ENCODE measurements at places on chromosomes 5 and 9.
A peak's percentile ranks its signal among the peaks of the same experiment; 100 is the strongest.

DNA sequence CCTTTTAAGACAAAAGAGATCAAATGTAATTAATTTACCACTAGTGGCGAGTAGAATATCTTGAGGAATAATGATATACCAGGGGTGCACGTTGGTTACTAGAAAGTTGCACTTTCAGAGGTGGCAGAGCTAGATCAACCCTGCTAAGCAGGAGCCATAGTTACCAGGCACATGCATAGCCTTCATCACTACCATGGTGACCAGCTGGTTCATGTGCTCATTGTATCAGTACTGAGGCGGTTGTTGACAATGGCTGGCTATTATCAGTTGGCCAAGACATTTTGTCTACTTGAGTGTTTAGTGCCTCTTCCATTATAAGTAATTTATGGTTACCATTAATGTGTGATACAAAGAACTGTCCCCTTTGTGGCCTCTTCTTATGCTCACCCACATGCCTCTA, 201.2 kb downstream of the FGF10 start:
- no peak for DNase-seq

DNA sequence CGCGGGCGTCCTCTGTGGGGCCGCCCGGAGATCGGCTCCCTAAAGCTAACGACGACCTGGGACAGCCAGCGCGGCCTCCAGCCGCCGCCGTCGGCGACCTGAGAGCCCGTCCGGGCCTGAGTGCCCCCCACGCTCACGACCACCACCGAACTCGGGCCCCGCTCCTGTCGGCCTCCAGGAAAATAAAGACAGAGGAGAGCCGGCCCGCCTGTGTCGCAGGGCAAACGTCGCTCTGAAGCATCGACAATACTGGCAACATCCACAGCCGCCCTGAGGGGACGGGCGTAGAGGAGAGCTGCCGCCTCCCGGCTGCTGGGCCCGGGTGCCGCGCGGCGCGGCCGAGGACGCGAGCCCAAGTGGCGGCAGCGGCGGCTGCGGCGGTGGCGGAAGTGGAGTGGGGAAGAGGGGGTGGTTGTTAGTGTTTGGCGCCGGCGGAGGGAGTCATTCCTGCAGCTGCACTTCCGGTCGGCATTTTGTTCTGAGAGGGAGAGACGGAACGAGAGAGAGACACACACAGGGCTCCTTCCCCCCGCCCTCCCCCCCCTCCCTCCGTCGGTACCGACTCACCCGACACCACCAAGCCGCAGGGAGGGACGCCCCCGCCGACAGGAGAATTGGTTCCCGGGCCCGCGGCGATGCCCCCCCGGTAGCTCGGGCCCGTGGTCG, at the start of gene NIPBL:
TSS of gene NIPBL (plus strand) at position 471 of the 666 bp plus-strand sequence. CDS start 76,928 bp downstream, outside the sequence.
- peak; percentile 90 for DNase-seq

GRCh38 chr5:9151684-9152427, 394.0 kb downstream of the SEMA5A start:
- no peak for DNase-seq

- no peak for DNase-seq
These were observed 700 bp downstream of the CDO1 start for GRCh38 chr5:115815693-115816225.

DNA sequence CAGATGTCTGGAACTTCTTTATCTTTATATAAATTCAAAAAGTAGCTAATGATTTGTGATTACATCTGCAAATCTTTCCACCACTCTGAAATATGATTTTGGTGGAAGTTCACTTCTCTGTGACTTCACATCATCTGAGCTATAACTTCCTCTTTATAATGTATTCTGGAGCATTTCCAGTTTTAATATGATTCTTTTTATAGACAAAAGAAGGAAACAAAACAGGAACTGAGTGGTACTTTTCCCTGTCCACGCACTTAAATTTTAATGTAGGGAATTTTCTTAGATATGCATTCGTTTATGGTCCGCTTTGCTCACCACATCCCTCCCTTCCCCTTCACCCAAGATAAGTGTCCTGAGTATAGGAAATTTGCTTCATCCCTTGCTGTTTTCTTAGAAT, 333.5 kb downstream of the CHSY3 start:
- no peak for DNase-seq

DNA sequence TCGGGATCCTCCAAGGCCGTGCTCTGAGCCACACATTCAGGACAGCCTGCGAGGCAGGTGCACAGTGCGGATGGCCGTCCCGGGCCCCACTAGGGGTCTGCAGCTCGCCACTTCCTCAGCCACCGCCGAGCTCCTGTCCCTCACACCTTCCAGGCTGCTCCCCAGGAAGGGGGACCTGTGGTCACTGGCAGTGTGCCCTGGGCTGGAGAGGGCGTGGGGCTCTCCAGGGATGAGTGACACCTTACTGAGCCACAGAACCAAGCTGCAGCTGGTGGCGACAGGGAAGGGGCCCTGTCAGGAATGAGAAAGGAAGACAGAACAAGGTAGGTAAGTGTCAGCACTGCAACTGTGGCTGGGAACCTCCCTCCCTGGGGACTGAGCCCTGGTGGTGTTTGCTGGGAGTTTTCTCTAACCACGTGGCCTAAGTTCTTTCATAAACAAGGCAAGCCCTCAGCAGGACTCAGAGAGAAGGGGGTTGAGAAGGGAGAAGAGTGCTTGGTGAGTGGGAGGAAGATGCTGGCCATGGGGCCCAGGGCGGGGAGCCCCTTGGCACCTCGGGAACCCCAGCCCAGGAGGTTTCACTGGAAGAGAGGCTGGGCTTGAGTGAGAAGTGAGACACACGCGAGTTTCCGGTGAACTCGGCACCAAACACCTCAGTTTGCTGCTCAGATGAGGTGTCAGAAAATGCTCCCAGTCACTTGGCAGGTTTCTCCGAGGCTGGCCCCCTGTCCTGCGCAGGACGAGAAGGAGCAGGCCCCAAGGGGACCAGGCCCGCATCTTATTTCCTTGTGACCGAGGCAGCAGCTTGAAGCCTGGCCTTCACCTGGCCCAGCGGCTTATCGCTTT, 5.2 kb downstream of the IL13 start:
- peak; percentile 44 for DNase-seq

- DNase-seq = no peak
These were observed 184.7 kb downstream of the ROR2 start for GRCh38 chr9:91765296-91765695.

- no peak for DNase-seq
These were observed 421 bp downstream of the RUSC2 start for GRCh38 chr9:35490155-35490909.

GRCh38 chr5:16929831-16930230, 6.3 kb downstream of the MYO10 start:
- DNase-seq = no peak

DNA sequence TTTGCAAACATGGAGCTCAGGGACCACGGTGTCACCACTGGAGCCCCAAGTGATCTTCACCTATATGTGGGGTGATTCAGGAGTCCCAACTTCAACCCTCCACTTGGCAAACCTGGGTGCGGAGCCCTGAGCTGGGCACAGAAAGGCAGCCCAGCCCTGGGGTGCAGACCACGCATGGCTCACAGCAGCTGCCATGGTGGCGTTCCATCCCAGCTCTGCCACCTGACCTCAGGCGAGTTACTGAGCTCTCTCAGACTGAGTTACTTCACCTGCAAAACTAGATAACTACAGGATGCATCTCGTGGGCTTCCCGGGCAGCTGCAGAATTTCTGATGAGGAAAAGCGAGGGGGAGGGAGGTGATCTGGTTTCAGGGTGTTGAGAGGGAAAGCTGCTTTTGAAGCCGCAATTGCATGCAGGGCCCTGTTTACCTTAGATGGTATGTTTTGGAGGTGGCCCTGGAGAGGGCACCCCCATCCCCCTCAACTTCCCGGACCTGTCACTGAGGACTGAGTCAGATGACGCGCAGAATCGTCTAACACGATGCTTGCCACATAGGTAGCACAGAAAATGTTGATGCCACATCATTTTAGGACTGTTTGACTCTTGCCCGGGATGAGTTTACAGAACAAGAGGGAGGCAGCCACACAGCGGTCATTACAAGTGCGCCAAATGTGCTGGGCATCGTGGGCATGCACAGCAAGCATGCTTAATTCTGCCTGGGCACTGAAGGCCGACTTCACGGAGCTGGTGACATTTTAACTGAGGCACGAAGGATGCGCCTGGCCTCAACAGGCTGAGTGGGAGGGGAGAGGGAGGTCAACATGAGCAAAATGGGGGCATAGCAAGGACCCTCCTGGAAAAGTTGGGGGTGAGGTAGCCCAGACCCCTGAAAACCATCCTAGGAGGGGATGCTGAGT, 154.6 kb downstream of the COL23A1 start:
- no peak for DNase-seq

DNA sequence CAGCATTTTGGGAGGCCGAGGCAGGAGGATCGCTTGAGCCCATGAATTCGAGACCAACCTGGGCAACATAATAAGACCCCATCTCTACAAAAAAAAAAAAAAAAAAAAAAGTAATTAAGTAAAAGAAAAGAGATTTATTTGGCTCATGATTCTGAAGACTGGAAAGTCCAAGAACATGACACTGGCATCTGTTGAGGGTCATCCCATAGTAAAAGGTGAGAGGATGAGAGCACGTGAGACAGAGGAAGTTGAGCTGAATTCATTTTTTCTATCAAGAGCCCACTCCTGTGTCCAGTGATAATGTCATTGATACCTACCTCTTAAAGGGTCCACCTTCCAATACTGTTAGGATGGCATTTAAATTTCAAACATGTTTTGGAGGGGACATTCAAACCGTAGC, 19.8 kb downstream of the CREBRF start:
- no peak for DNase-seq

DNA sequence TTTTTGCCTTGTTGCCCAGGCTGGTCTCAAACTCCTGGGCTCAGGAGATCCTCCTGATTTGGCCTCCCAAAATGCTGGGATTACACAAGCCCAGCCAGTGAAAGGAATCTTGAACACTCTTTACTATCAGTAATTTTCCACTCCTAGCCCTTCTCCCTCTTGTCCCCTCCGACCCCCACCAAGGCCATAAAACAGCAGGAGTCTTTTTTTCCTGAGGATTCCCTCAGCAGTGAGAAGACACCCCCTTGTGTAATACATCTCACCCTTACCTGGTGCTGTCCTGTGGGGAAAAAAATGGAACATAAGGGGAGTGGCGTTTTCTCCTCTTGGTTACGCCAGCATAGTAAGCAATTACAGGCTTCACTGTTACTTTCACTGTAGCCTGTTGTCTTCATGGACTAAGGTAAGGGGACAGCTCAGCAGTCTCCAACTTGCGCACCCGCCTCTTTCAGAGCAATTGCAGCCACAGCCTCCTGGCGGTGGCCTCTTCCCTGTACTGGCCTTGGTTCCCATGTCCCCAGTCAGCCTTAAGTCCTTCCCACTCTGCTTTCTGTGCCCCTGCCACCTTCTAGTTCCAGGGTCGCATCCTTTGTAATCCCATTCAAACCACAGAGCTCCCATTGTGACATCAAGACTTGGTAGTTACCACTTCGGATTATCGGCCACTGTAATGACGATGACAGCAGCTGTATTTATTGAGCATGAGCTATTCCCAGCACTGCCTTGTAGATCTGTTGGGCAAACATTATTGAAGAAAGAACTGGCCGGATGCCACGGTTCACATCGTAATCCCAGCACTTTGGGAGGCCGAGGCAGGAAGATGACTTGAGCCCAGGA, 10.0 kb downstream of the NAIF1 start:
- no peak for DNase-seq

DNA sequence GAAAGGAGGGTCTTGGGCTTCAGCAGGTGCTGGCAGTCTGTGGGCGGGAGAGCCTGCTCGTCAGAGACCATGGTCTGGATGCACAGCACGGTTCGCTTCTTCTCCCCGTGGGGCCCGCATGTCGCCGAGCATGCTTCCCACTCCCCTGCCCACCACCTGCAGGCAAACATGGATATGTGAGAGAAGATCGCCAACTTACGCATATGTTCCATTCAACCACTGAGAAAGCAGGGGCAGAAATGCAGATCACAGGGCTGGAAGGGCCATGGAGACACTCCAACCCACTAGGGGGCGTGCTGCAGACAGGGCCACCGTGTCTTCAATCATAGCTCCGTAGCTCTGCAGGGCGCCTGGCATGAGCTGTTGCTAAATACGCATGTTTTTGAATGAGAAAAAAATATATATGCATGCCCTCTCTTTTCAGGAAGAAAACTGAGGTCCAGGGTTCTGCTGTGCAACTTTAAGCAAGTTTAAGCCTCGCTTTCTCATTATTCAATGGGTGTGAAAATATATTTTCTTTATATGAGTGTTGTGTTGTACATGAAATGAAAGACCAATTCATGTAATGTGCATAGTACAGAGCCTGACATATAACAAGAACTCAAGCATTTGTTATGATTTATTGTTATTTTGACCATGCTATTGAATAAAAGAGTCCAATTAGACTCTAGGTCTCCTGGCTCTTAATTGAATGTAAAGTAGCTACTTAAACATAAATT, 148.0 kb downstream of the TARS1 start:
- DNase-seq = peak; percentile 8

DNA sequence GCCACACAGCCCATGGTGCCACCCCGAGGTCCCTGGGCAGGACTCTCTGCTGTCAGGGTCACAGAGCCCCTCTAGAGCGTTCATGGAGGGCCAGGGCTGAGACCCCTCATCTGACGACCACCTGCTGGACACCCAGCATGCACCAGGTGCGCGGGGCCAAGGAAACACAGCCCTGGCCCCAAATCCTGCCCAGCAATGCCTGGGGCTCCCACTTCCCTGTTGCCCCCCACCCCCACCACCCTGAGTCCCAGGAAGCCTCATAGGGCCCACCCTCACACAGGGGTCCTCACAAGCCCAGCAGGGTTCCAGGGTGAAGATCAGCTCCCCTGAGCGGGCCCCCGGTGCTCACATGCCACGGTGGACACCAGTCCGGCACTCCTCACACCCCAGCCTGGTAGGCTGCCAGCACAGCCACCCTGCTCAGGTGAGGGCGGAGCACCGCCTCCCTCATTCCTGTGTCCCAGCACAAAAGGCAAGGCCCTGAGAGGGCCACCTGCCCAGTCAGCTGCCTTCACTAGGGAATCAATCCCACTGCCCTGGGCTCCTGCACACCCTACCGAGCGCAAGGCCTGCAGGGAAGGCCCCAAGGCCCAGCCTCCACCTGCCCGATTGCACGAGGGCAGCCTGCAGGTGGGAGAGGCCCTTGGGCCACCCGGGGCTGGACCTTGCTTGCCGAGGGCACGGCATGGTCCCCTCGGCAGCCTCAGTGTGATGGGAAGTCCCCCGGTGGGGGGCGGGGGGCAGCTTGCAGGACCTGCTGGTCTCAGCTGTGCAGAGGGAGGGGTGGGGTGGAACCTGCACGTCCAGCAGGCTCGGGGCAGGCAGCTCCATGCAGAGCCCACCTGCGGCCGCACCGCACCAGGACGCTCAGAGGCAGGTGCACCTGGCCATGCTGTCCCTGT, 56.4 kb upstream of the UBAC1 start:
- no peak for DNase-seq

- no peak for DNase-seq
These were observed 102.5 kb upstream of the IFNK start for GRCh38 chr9:27421577-27421976.
